ENCODE measurements at places on chromosomes 3 and 15.

DNA sequence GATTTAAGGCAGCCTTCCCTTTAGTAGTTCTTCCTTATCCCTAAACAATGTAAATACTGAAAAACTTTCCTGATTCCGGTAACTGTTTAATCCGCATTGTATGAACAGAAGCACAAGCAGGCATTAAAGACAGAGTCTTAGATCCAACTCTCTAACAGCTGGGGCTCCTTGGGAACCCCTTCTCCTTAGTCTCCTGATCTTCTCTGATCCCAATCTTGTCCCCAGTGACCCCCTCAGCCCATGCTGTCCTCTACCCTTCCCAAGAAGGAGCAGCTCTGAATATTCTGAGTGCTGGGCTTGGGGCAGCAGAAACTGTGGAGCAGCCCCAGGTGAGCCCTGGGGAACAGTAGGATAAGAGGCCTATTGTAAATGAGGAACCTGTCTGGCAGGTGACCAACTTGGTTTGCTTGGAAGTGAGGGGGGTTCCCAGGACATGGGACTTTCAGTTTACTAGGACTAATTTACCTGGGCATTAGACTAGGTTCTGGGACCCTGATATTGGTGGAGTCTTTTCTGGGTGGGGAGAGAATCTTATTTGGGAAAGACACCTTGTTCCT lies 13.0 kb upstream of the SLC30A4 start:
- no peak for DNase-seq

GRCh38 chr15:61057376-61057775 lies 171.7 kb downstream of the RORA start:
- no peak for DNase-seq

DNA sequence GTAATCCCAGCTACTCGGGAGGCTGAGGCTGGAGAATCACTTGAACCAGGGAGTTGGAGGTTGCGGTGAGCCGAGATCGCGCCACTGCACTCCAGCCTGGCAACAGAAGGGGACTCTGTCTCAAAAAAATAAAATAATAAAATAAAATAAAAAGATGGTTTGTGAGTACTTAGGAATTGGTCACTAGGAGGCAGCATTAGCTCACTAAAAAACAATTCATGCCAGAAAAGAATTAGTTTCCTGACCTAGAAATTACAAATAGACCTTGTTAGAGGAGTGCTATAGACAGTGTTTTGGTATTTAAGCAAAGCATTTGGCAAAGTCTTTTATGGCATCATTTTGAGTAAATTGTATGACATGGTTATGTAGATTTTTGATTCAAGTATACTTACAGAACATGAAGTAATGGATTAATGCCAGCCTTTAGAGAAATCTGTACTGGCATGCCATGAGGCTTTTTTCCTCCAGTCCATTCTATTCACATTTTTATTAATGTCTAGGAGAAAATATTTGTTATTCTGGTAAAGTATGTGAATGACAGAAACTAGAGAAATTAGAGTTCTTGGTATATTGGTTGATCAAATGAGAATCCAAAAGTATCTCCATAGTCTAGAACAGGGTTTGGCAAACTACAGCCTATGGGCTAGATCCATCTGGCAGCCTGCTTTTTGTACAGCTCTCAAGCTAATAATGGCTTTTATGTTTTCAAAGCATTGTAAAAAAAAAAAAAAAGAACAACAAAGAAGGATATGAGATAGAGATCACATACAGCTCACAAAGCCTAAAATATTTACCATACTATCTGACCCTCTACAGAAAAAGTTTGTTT lies 81.6 kb downstream of the LRRC49 start:
- DNase-seq: no peak

DNA sequence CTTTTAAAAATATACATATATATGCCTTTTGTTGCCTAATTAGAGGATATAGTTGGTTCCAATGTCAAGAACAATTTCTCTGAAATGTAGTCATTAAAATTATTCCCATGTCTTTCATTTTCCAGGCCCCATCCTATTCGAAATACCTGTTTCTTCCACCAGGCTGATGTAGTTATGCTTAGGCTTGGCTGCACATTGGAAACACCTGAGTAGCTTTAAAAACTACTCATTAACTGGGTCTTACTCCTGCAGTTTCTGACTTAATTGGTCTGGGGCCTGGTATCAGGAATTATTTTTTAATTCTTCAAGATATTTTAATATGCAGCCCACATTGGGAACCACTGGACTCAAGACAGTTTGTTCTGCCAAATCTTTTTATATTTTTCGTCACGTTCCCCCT lies 53.7 kb downstream of the TGFBR2 start:
- no peak for DNase-seq

DNA sequence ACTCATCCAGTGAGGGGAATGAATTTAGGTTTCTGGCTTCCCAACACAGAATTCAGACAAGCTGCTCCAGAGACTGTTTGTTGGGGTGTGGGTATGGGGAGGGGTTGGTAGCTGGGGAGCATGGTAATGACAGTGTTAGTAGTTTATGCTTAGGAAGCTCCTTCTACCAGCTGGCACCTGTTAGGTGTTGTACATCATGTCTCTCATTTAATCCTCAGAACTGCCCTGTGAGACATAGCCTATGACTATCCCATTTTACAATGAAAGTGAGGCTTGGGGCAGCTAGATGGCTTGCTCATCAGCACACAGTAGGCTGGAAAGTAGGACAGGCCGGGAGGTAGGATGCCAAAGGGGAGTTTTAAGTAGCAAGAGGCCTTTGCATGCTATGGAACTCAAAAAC lies 2.5 kb downstream of the EIF4E3 start:
- DNase-seq: no peak

GRCh38 chr15:50128266-50128665 lies 9.2 kb upstream of the ATP8B4 start:
- peak; percentile 60 for DNase-seq

DNA sequence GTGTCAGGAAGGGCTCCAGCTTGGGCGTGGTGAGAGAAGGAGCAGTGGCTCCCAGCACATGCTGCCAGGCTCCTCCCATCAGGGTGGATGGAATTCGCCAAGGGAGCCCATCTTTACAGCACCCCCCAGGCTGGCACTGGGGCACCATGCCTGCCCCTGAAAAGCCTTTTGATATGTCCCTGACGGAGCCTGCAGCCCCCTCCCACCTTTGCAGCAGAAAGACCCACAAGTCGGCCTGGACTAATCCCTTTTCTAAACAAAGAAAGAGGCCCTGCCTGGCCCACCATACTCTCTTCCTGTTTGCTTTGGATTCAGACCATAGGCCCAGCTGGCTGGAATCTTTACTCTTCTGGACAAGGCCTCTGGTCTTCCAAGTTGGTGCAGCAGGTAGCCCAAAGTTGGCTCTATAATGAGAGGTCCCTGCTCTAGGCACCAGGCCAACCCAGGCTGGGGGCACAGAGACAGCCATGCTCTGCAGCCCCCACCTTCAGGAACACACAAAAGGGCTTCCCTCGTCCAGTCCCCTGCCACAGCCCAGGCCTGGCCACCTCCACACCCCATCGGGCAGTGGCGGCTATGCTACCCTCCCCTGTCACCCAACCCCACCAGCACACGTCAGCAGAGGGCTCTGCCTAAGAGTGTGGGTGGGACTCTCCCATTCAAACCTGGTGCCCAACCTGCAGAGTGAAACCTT lies 5.4 kb downstream of the ANPEP start:
- DNase-seq: no peak

DNA sequence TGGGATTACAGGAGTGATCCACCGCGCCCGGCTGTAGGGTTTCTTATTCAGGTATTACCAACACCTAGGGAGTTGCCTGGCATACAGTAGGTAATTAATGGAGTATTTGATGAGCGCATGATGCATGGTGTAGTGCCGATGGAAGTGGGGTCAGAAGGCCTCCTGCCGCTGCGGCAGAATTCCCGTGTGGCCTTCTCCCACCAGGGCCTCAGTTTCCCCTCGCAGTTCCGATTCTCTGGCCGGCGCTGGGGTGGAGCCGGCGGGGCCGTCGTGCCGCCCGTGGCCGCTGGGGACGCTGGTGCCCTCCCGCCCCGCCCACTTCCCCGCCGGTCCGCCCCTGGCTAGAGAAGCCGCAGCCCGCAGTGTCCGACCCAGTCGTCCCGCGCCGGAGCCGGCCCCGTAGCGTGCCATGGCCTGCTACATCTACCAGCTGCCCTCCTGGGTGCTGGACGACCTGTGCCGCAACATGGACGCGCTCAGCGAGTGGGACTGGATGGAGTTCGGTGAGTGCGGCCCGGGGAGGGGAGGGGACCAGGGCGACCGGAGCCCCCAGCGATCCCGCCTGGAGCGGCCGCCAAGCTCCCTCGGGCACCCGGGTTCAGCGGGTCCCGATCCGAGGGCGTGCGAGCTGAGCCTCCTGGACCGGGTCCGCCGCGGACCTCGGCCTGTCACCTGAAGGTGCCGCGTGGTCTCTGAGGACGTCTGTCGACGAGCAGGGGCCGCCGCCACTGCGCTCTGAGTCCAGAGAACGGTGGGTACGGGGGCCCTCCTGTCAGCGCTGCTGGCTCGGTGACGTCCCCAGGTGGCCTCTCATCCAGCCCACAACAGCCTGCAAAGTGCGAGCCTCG lies at the start of gene IRAK2:
Gene IRAK2 (plus strand): TSS at position 374 of the 848 bp plus-strand sequence. CDS start 36 bp downstream, at position 410.
- peak; percentile 68 for DNase-seq

GRCh38 chr3:190019006-190019405 lies 101.7 kb downstream of the P3H2 start:
- DNase-seq: no peak

DNA sequence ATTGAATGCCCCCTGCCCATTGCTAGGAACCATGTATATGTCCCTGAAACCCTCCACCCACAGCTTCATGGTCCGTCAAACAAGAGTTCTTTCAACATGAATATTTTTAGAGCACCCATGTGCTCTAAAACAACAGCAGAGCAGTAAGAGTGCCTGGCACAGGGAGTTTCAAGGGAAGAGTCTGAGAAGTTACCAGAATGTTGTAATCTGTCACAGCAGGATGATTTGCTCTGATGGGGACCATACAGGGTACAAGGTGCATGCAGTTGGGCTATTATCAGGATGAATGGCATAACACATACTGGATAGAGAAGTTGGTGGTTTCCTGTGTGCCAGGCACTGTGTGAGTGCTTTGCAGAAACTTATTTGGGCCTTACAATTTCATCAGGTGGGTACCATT lies 27.8 kb upstream of the FLNB start:
- DNase-seq: no peak

DNA sequence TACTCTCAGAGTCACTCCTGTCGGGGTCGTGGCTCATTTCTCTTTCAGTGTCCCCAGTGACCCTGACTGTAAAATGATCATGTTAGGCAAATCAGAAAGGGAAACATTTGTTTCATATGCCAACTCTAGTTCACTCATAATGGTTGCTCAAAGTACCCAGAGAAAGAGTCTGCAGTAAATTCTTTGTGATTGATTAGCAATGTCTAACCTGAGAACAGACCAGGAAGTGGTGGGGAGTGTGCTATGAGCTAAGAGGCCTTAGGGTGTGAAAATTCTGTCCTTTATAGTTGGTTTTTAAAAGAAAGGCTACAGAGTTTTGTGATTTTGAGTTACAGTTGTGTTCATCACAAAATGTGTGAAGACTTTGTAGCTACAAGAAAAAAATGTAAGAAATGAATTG lies 108.9 kb downstream of the EDEM1 start:
- no peak for DNase-seq

DNA sequence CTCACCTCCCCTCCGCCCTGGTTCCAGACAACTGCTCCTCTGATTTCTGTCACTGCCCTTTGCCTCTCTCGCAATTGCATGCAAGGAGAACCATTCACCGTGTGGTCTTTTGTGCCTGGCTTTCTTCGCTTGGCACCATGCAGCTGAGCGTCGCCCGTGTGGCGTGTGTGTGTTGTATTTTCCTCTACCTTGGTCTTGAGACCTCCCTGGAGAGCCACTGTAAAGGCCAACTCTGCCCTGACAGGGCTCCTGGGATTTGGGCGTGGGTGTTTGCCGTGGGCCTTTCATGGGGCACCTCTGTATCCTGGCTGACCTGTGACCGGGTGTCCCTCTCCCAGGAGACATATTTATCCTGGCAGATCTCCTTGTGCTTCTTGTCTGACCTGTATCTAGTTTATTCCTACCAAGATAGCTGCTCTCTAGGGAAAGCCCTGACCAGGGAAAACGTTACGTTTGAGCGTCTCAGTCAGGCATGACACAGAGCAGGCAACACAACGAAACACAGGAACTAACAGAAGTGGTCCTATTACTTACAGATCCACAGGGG lies 2.0 kb upstream of the PIGZ start:
- DNase-seq: no peak

- peak; percentile 79 for DNase-seq
These were observed 27.5 kb downstream of the MELTF start for GRCh38 chr3:197001972-197002700.

DNA sequence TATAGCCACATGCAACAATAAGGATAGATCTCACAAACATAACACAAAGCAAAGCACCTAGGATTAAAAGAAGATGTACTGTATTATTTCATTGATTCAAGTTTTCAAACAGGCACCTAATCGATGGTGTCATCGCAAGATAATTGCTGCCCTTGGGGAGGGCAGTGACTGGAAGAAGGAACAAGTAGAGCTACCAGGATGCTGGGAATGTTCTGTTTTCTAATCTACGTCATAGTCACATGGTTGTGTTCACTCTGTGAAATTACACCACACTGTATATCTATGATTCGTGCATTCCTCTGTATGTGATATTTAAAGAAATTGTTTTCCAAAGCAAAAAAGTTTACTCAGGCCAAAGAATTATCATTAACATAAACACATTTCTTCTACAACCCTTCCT lies 236.6 kb downstream of the FGF12 start:
- DNase-seq: no peak

GRCh38 chr3:114659109-114660061 lies 365.6 kb downstream of the TIGIT start:
- DNase-seq: no peak

- DNase-seq: no peak
These were observed 93.9 kb upstream of the ABHD17C start for GRCh38 chr15:80601256-80601655.

DNA sequence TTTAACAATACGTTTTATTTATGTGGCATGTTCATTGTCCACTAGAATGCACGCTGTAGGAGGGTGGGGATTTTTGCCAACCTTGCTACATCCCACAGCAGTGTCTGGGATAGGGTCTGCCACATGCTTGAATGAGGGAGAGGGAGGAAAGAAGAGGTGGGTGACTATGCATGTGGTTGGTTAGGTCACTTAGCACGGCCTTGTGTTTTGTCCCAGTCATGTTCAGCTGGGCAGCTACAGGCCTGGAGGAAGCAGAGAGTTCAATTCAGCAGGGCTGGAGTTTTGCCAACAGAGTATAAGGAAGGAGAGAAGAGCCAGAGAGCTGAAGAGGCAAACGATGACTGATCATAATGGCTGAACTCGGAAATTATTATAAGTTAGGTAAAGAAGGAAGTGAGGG lies 268.4 kb upstream of the NSMCE3 start:
- no peak for DNase-seq

- no peak for DNase-seq
These were observed 61.9 kb downstream of the ISG20 start for GRCh38 chr15:88700716-88701115.

All from head of caudate nucleus (tissue), 42 donors.